ENCODE measurements at places on chromosomes 1 and 21.

- DNase-seq: no peak
These were observed 37.9 kb upstream of the USP24 start for GRCh38 chr1:55252942-55253589.

- DNase-seq: no peak
These were observed 159.6 kb downstream of the NFIA start for GRCh38 chr1:61241973-61242381.

GRCh38 chr21:33032434-33033047, 6.8 kb downstream of the OLIG2 start:
- DNase-seq: no peak

DNA sequence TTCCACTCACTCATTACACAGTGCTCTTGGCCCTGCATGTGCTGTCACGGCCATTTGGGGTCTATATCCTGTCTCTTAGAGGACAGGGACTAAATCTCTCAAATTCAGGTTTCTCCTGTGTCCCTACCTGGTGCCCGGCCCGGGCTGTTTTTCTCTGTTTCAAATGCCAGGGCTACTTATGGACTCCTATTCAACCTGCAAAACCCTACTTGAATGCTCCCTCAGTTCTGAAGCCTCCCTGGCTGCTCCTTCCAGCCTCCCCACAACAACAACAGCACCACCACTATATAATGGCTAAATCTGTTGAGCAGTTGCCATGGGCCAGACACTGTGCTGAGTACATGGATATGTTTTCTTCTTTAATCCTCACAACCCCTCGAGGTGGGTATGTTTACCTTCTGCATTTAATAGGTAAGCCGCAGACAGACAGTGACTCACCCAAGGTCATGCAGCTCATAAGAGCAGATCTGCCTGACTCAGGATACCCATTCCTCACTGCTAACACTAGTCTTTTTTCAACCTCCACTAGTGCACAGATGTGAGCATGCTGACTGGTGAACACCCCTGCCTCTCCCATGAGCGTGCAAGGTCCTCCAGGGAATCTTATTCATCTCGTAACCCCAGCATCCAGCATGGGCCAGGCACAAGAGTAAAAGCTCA, 29.9 kb downstream of the DHRS3 start:
- no peak for DNase-seq

GRCh38 chr1:107439567-107439966, 298.7 kb downstream of the NTNG1 start:
- DNase-seq: no peak

GRCh38 chr1:30397576-30397975, 325.8 kb downstream of the MATN1 start:
- no peak for DNase-seq

All from stimulated activated naive B cell treated with anti-CD40 and anti-IgM and Interleukin-4, amounts not matched to agents 10 μg/mL and 1 μg/mL and 100 μg/mL, for 72 hours (primary cell).